Left ventricle myocardium inferior (tissue), 1 donor: ENCODE measurements at places on chromosomes 6 and 20.

GRCh38 chr6:54403096-54403495 lies 94.9 kb downstream of the TINAG start:
- H3K36me3 ChIP-seq, result no peaks in the 10 kb centered on the region
- H3K4me3 ChIP-seq, result no peak overlapping the region
- no peaks in the 10 kb centered on the region for H3K27me3 ChIP-seq
- no peaks in the 10 kb centered on the region for H3K4me1 ChIP-seq
- no peak for DNase-seq

GRCh38 chr20:36800410-36800809 lies 26.8 kb upstream of the DSN1 start:
- peaks cover 99% of the 10 kb centered on the region for H3K36me3 ChIP-seq
- H3K4me1 ChIP-seq, result peaks cover 14% of the 10 kb centered on the region
- no peak overlapping the region for H3K4me3 ChIP-seq
- no peak for DNase-seq

- H3K27me3 ChIP-seq, result no peaks in the 10 kb centered on the region
- H3K27ac ChIP-seq, result no peak overlapping the region
- H3K36me3 ChIP-seq, result no peaks in the 10 kb centered on the region
- peaks cover under 1% of the 10 kb centered on the region for H3K4me1 ChIP-seq
- DNase-seq, result no peak
- H3K4me3 ChIP-seq, result no peak overlapping the region
These were observed 65.0 kb downstream of the SOBP start for GRCh38 chr6:107554918-107555317.

- DNase-seq, result no peak
- H3K4me1 ChIP-seq, result peaks cover 16% of the 10 kb centered on the region
- no peaks in the 10 kb centered on the region for H3K27me3 ChIP-seq
- H3K27ac ChIP-seq, result peak overlapping the region; percentile 49
- no peak overlapping the region for H3K4me3 ChIP-seq
- no peaks in the 10 kb centered on the region for H3K36me3 ChIP-seq
These were observed 11.6 kb downstream of the RIPOR3 start for GRCh38 chr20:50679753-50680104.

- peaks cover 9% of the 10 kb centered on the region for H3K4me1 ChIP-seq
- H3K27ac ChIP-seq, result no peak overlapping the region
- DNase-seq, result no peak
- no peaks in the 10 kb centered on the region for H3K27me3 ChIP-seq
These were observed 25.5 kb downstream of the SLC22A1 start for GRCh38 chr6:160147146-160147536.

DNA sequence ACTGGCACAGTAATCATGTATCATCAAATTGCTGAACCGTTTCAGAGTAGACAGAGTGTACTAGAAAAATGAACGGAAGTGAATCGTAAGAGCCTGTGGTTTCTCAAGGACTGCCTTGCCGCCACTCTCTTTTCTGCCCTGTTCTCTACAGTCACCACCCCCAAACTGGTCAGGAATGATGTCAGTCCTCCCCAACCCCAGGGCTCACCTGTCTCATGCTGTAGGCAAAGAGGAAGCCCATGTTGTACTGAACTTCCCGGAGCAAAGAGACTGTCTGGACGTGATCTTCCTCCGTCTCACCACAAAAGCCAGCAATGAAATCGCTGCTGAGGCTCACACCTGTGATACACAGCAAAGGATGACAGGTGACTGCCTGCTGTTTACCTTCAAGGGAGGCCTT lies 31.0 kb downstream of the CDK5RAP1 start:
- no peak overlapping the region for H3K4me3 ChIP-seq
- H3K27me3 ChIP-seq, result no peaks in the 10 kb centered on the region
- no peak for DNase-seq
- H3K36me3 ChIP-seq, result peaks cover 87% of the 10 kb centered on the region

DNA sequence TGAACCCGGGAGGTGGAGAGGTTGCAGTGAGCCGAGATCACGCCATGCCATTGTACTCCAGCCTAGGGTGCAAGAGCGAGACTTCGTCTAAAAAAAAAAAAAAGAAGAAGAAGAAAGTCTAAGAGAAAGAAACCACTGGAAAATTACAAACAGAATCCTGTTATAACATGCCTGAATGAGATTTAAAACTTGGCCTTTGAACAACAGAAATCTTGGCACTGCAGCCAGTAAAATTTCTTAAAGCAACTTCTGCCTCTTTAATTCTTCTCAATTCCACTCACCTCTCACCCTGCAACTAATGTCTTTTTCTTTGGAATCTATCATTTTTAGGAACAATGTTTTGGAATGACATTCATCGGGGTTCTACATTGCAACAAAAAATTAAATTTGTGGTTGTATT lies 26.3 kb downstream of the PM20D2 start:
- no peak overlapping the region for H3K4me3 ChIP-seq
- no peaks in the 10 kb centered on the region for H3K36me3 ChIP-seq
- no peak overlapping the region for H3K27ac ChIP-seq
- no peaks in the 10 kb centered on the region for H3K4me1 ChIP-seq
- H3K27me3 ChIP-seq, result no peaks in the 10 kb centered on the region
- no peak for DNase-seq

- H3K27me3 ChIP-seq, result no peaks in the 10 kb centered on the region
- H3K36me3 ChIP-seq, result no peaks in the 10 kb centered on the region
- H3K4me1 ChIP-seq, result no peaks in the 10 kb centered on the region
- H3K4me3 ChIP-seq, result no peak overlapping the region
These were observed 348.9 kb upstream of the ZFP64 start for GRCh38 chr20:52540509-52540908.

GRCh38 chr6:2140438-2141128 lies 104.8 kb downstream of the GMDS start:
- no peaks in the 10 kb centered on the region for H3K27me3 ChIP-seq
- no peak for DNase-seq
- H3K4me1 ChIP-seq, result no peaks in the 10 kb centered on the region
- H3K27ac ChIP-seq, result no peak overlapping the region
- H3K4me3 ChIP-seq, result no peak overlapping the region
